Naive B cell (primary cell): ENCODE measurements at places on chromosomes 3 and 15. TPM values are rescaled to one million over a fixed set of nuclear protein-coding genes. Genes with fewer than 3 reads are reported as not detected.
A peak's percentile ranks its signal among the peaks of the same experiment; 100 is the strongest.

DNA sequence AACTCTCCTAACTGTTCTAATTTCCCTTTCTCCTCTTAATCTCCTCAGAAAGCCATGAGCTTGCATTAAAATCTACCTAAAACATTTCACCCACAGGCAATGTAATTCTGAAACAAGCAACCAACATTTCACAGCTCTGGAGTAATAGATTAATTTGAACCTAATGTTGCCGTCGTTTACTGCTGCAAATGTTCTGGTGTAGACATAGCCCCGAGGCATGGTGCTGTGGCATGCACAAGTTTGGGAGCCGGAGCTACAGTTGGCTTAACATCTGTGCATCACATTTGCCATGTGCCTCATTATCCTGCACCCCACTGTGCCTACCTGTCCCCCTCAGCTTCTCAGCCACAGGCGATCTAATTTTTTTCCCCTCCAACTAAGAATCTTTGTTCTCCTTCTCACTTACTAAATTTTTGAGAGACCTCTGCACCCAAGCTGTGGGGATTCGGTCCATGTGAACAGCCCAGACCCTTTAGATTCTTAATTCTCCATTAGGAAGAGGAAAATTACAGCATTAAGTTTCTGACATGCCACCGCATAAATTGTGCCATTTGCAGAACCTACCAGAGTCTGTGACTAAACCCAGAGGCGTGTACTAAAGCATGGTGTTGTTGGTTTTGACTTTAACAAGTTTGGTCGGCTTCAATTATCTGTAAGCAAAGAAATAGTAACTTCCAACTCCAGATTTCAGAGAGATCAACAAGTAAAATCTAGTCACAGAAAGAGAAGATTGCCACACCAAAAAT lies 419.2 kb downstream of the MECOM start:
- DNase-seq, result no peak
- no peak overlapping the region for H3K27ac ChIP-seq
- no peaks in the 10 kb centered on the region for H3K36me3 ChIP-seq
- peaks cover 40% of the 10 kb centered on the region for H3K27me3 ChIP-seq
- H3K4me3 ChIP-seq, result no peak overlapping the region
- peaks cover 11% of the 10 kb centered on the region for H3K4me1 ChIP-seq

UBAP1L gene
- not detected for polyA plus RNA-seq

GRCh38 chr15:85942632-85943031 lies 137.0 kb upstream of the AGBL1 start:
- H3K27me3 ChIP-seq, result no peaks in the 10 kb centered on the region
- no peak overlapping the region for H3K27ac ChIP-seq
- H3K36me3 ChIP-seq, result no peaks in the 10 kb centered on the region
- DNase-seq, result no peak

GRCh38 chr3:23489300-23490158 lies 286.4 kb downstream of the UBE2E2 start:
- no peak overlapping the region for H3K4me3 ChIP-seq
- peaks cover 30% of the 10 kb centered on the region for H3K4me1 ChIP-seq
- H3K36me3 ChIP-seq, result peaks cover 12% of the 10 kb centered on the region

DNA sequence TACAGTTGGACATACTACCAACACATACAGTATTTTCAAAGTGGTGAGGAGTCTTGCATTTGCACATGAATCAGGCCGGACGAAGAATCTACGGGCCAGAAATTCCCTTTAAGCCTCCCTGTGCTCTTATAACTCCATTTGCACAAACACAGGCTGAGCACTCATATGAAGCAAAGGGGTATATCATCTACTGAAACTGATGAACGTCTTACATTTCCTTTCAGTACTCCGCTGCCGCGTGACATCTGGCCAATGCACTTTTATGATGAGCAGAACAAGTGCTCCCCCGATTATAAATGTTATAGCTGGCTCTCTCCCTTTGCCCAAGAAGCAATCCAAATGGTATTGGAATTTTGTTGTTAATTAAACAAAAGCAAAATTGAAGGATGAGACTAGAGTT lies 110.3 kb upstream of the ICE2 start:
- H3K4me3 ChIP-seq, result no peak overlapping the region
- peaks cover 41% of the 10 kb centered on the region for H3K27me3 ChIP-seq
- H3K27ac ChIP-seq, result no peak overlapping the region
- peaks cover 14% of the 10 kb centered on the region for H3K4me1 ChIP-seq
- no peaks in the 10 kb centered on the region for H3K36me3 ChIP-seq

MYL3 gene
- not detected for polyA plus RNA-seq

DNA sequence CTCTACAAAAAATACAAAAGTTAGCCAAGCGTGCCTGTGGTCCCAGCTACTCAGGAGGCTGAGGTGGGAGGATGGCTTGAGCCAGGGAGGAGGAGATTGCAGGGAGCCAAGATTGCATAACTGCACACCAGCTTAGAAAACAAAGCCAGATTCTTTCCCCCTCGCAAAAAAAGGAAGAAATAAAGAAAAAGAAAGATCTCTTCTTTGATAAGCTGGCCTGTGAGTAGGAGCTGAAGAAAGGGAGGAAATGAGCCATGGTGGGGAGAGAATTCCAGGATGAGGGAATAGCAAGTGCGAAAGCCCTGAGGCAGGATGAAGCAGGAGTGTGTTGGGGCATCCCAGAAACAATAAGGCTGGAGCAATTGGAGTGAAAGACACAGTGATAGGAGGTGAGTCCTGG lies 24.5 kb upstream of the TOP2B start:
- H3K27ac ChIP-seq, result no peak overlapping the region
- no peak for DNase-seq
- H3K27me3 ChIP-seq, result peaks cover 5% of the 10 kb centered on the region
- H3K4me3 ChIP-seq, result no peak overlapping the region
- H3K36me3 ChIP-seq, result no peaks in the 10 kb centered on the region

NDN gene
- 0.85 TPM for polyA plus RNA-seq

PRSS50 gene
- not detected for polyA plus RNA-seq

- no peak for DNase-seq
- no peaks in the 10 kb centered on the region for H3K4me1 ChIP-seq
- H3K36me3 ChIP-seq, result no peaks in the 10 kb centered on the region
Measured at GRCh38 chr15:76161153-76162035, 101.6 kb downstream of the TMEM266 start.

DNA sequence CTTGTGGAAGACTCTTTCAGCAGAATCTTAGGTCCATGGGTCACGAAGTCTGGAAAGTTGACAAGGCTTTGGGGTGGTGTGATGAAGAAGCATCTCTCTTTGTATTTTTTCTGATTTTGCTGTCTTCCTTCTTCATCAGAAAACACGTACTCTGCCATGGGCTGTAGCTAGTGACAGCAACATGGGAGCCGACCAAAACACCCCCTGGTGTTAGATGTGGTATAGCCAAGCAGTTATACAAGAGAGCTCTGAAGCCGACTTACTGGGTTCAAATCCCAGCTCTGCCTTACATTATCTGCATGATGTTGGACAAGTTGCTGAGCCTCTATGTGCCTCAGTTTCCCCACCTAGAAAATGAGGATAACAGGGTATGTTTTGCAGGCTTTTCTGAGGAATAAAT lies 32.9 kb upstream of the LYZL4 start:
- no peak overlapping the region for H3K4me3 ChIP-seq
- peaks cover 23% of the 10 kb centered on the region for H3K27me3 ChIP-seq
- no peaks in the 10 kb centered on the region for H3K36me3 ChIP-seq
- H3K4me1 ChIP-seq, result no peaks in the 10 kb centered on the region

ITPKA gene
- polyA plus RNA-seq, result not detected

ACKR2 gene
- polyA plus RNA-seq, result 0.27 TPM

DNA sequence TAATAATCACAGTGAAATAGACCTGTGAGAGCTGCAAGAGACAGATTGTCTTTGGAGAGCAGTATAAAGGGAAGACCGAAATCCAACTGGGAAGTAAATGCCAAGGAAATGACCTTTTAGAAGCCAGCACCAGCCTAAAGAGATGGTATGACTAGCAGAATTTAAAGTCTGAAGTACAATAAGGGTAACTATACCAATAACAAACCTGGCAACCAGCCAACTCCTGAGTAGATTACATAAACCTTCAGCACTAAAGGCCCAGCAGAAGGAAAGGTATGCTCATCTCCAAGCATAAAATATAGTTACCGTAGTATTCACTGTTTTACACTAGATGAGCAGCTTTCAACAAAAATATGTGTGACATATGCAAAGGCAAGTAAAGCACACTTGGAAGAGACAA lies 155.1 kb upstream of the SATB1 start:
- H3K36me3 ChIP-seq, result peaks cover 7% of the 10 kb centered on the region
- peaks cover 11% of the 10 kb centered on the region for H3K4me1 ChIP-seq
- no peak overlapping the region for H3K4me3 ChIP-seq

SERPINI2 gene
- not detected for polyA plus RNA-seq

- no peak overlapping the region for H3K4me3 ChIP-seq
- H3K27ac ChIP-seq, result no peak overlapping the region
- H3K36me3 ChIP-seq, result no peaks in the 10 kb centered on the region
- no peaks in the 10 kb centered on the region for H3K27me3 ChIP-seq
Measured at GRCh38 chr3:55795296-55795695, 308.2 kb upstream of the WNT5A start.

OXSM gene
- 24.1 TPM for polyA plus RNA-seq

DNA sequence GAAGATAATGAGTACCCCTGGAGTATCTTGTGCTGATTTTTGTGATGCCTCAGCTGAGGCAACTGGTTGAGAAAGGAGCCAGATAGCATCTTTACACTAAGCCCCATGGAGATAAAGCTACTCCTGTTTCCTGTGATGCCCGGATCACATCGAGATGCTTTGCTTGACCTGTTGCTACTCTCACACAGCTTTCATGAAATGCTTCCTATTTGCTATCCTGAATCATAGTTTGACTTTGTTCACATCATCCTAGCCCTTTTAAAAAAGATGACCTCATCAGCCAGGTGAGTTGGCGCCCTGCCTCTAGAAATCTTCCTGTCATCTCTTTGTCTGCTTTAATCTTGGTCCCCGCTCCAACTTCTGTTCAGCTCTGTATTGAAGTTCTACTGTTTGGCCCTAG lies 409.6 kb upstream of the TBL1XR1 start:
- no peak for DNase-seq
- H3K4me3 ChIP-seq, result no peak overlapping the region
- H3K27ac ChIP-seq, result peak overlapping the region; percentile 53
- peaks cover 15% of the 10 kb centered on the region for H3K4me1 ChIP-seq
- no peaks in the 10 kb centered on the region for H3K27me3 ChIP-seq
- H3K36me3 ChIP-seq, result no peaks in the 10 kb centered on the region

- peak overlapping the region; percentile 92 for H3K27ac ChIP-seq
- no peaks in the 10 kb centered on the region for H3K36me3 ChIP-seq
- H3K4me3 ChIP-seq, result peak overlapping the region; percentile 75
- peaks cover 8% of the 10 kb centered on the region for H3K4me1 ChIP-seq
- H3K27me3 ChIP-seq, result no peaks in the 10 kb centered on the region
Measured at GRCh38 chr3:116886202-116886893, 176.8 kb downstream of the TUSC7 start.

GRCh38 chr3:177598097-177598833 lies 401.0 kb upstream of the TBL1XR1 start:
- DNase-seq, result no peak
- H3K27ac ChIP-seq, result peak overlapping the region; percentile 67
- peaks cover 63% of the 10 kb centered on the region for H3K4me1 ChIP-seq
- H3K36me3 ChIP-seq, result no peaks in the 10 kb centered on the region
- H3K4me3 ChIP-seq, result peak overlapping the region; percentile 68

TNNC1 gene
- not detected for polyA plus RNA-seq

DNA sequence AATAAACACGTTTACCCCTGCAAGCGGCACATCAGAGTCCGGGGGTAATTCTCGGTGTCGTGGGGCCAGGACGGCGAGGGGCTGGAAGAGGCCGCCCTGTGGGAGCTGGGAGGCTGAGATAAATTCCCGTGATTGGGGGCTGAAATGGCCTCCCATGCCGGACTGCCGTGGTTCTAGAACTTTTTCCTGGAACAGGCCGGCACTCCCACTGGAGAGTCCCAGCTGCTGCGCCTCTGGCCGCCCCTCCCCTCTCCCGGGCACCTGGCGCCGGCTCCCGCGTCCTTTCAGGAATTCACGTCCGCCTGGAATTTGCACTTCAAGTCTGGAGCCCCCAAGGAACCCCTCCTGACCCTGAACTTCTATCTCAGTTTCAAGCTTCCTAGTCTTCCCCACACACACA lies 10.8 kb upstream of the LRRC2 start:
- no peak overlapping the region for H3K4me3 ChIP-seq
- peaks cover 40% of the 10 kb centered on the region for H3K27me3 ChIP-seq
- no peaks in the 10 kb centered on the region for H3K4me1 ChIP-seq
- no peak overlapping the region for H3K27ac ChIP-seq

- peak overlapping the region; percentile 89 for H3K4me3 ChIP-seq
- no peak overlapping the region for H3K27ac ChIP-seq
Measured at GRCh38 chr15:40443255-40443654, 2.5 kb downstream of the BAHD1 start.

- H3K4me3 ChIP-seq, result no peak overlapping the region
- H3K36me3 ChIP-seq, result peaks cover 13% of the 10 kb centered on the region
- H3K4me1 ChIP-seq, result no peaks in the 10 kb centered on the region
- no peak overlapping the region for H3K27ac ChIP-seq
Measured at GRCh38 chr15:69868756-69869155, 229.0 kb downstream of the TLE3 start.

RGMA gene
- not detected for polyA plus RNA-seq

CIB2 gene
- polyA plus RNA-seq, result 2.1 TPM

DNA sequence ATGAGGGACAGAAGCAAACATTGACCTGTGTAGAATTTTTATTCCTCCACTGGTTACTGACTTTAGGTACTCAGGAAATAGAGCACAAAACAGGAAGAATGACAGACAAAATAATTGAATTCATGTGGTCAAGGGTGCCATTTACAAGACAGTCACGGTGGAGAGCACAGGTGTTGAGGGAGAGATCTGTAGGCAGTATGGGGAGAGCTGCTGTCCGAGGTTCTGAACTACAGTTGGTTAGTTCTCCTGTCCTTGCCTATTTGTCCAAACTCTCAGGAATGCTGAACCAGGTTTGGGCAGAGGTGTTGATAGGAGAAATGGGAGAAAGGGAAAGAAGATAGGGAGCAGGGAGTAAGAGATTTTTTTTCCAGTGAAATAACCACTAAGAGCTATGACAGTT lies 178.5 kb upstream of the ZBTB20 start:
- H3K36me3 ChIP-seq, result no peaks in the 10 kb centered on the region
- H3K4me1 ChIP-seq, result no peaks in the 10 kb centered on the region
- no peak overlapping the region for H3K4me3 ChIP-seq
- H3K27me3 ChIP-seq, result peaks cover 7% of the 10 kb centered on the region
- DNase-seq, result no peak

GRCh38 chr15:60179786-60180391 lies 175.8 kb downstream of the FOXB1 start:
- H3K27ac ChIP-seq, result no peak overlapping the region
- peak; percentile 32 for DNase-seq
- no peaks in the 10 kb centered on the region for H3K4me1 ChIP-seq
- no peak overlapping the region for H3K4me3 ChIP-seq

DNA sequence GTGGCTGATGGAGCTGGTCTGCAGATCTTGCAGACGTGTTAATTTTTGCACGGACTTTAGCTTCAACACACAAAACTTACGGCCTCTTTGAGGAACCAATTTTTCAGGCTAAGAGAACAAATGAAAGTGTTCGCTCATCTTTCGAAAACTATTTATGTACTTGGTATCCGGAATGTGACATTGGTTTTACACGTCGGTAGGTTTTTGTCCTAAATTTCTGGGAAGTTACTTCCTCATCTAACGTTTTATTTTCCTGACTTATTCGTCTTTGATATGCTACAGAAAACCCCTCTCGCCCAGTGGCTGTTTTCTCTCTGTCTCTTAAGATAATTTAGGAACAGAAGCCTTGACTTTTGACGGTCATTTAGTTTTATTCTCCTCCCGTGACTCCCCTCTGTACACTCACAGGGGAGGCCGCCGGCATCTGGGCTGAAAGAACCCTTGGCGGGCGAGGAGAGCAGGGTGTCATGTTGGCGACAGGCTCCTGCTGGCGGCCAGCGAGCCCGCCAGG lies 834 bp upstream of the GREM1 start:
- H3K4me3 ChIP-seq, result peak overlapping the region; percentile 79
- no peak for DNase-seq
- peaks cover 5% of the 10 kb centered on the region for H3K36me3 ChIP-seq
- peak overlapping the region; percentile 18 for H3K27ac ChIP-seq
- H3K4me1 ChIP-seq, result peaks cover 15% of the 10 kb centered on the region
